ENCODE measurements at places on chromosomes 7 and 10. TPM values are rescaled to one million over a fixed set of nuclear protein-coding genes. Genes with fewer than 3 reads are reported as not detected.

Gene OR2A5
- not detected for total RNA-seq

Gene ZSCAN25
- total RNA-seq = 16.8 TPM

DNA sequence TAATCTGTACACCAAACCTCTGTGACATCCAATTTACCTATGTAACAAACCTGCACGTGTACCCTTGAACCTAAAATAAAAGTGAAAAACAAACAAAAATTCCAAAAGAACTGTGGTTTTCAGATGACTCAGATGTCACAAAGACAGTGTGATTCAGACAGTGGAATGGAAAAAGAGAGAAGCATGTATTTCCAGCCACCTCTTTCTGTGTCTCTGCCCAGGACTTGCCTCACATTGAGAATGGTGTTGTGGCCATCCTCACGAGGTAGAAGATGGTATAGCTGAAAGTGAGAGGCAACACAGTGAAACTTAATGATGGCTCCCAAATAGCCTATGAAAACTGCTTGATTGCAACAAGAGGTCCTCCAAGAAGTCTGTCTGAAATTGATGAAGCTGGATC lies 78.0 kb downstream of the ARL5B start:
- no peak for DNase-seq

DNA sequence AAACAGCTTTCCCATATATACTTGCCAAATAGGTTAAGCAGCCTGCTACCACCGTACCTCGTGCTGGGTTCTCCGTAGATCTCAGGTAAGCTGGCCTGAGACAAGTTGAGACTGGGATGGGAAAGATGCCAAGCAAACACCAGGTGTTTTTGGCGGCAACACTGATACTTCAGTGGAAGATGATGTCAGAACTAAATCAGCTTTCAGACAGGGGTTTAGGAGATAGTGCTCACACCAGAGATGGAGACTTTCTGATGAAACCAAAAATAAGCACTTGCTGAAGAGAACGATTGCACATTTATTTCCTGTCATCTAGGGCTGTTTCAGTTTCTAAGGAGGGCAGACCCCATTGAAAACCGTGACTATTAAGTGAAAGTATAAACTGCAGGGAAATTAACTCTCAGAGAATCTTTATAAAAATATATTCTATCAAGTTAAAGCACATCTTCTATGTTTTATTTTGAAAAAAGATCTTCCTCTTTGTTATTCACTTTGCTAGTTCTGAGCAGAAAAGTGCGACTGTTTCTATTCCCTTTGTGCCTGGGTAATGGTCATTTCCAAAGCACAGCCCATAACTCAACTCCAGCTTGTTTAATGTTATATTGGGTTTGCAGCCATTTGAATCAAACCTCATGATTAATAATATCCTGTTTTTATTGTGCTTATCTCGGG lies 149.9 kb downstream of the CPED1 start:
- no peak for DNase-seq
